ENCODE measurements at places on chromosomes 2 and 18. TPM values are rescaled to one million over a fixed set of nuclear protein-coding genes. Genes with fewer than 3 reads are reported as not detected.

DNA sequence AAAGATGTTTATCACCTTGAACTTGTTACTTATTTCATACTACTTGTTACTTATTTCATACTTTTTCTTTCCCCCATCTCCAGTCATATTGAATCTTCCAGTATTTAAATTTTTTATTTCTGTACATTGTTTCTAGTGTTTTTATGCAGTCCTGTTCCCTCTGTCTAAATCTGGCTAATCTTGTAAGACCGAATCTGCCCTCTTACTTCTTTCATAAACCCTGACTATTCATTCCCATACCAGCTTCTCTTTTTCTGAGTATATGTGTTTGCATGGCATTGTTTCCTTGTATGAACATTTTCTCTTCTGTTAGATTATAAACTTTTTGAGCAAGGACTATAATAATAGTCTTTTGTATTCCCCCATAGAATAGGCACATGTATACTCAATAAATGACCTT is 131.7 kb downstream of the TAF4B start:
- H3K36me3 ChIP-seq = no peaks in the 10 kb centered on the region
- no peak overlapping the region for H3K27ac ChIP-seq
- no peak overlapping the region for H3K4me3 ChIP-seq
- DNase-seq = no peak
- H3K27me3 ChIP-seq = no peaks in the 10 kb centered on the region
- no peaks in the 10 kb centered on the region for H3K4me1 ChIP-seq

- DNase-seq = no peak
- no peaks in the 10 kb centered on the region for H3K4me1 ChIP-seq
- peaks cover 3% of the 10 kb centered on the region for H3K27me3 ChIP-seq
- H3K36me3 ChIP-seq = no peaks in the 10 kb centered on the region
- no peak overlapping the region for H3K4me3 ChIP-seq
These were observed 11.1 kb upstream of the ALPG start for GRCh38 chr2:232395586-232395985.

- no peaks in the 10 kb centered on the region for H3K36me3 ChIP-seq
- no peak for DNase-seq
- no peak overlapping the region for H3K27ac ChIP-seq
- no peak overlapping the region for H3K4me3 ChIP-seq
These were observed 430.6 kb upstream of the VRK2 start for GRCh38 chr2:57615855-57616556.

DNA sequence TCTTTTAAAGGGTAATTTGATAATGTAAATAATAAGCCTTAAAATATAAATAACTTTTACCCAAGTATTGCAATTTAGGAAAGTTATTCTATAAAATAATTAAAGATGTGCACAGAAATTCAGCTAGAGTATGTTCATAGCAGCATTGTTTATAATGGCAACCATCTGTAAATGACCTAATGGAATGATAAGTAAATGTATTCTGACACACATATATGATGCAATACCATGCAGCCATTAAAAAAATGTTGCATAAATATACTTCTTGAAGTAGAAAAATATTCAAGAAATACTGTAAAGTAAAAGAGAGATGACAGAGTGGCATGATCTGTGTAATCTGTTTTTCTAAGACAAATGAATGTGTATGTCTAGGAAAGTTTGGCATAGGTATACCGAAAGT is 545.7 kb downstream of the ZEB2 start:
- no peak overlapping the region for H3K4me3 ChIP-seq
- no peak overlapping the region for H3K27ac ChIP-seq
- no peaks in the 10 kb centered on the region for H3K27me3 ChIP-seq
- DNase-seq = no peak

Gene KCNF1
- total RNA-seq = 0.09 TPM

- no peak for DNase-seq
- H3K4me1 ChIP-seq = no peaks in the 10 kb centered on the region
- H3K27me3 ChIP-seq = peaks cover 3% of the 10 kb centered on the region
- no peak overlapping the region for H3K4me3 ChIP-seq
- H3K27ac ChIP-seq = no peak overlapping the region
- no peaks in the 10 kb centered on the region for H3K36me3 ChIP-seq
These were observed 474.6 kb downstream of the EPHA4 start for GRCh38 chr2:221097568-221097915.

Gene SLC5A7
- total RNA-seq = not detected

Gene EN1
- total RNA-seq = not detected

GRCh38 chr2:74554820-74555531 is 456 bp downstream of the DOK1 start:
- peak overlapping the region; percentile 53 for H3K27ac ChIP-seq
- DNase-seq = peak; percentile 56
- no peaks in the 10 kb centered on the region for H3K27me3 ChIP-seq
- peak overlapping the region; percentile 62 for H3K4me3 ChIP-seq

DNA sequence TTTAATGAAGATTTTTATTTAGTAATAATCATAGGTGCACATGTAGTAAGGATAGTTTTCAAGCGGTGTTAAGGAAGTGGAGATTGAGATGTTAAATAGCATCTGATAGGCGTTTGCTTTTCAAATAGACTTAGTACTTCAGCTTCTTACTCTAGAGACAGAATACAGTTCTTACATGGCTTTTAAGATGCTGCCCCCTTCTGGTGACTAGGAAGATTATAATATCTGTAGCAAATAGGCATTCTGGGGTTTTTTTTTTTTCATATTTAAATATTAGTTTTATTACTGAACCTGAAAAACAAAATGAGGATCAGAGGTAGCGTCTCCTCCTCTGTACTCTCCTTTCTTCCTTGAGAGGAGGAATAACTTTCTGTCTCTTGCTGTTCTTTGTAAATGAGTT is 100.2 kb downstream of the AGAP1 start:
- no peaks in the 10 kb centered on the region for H3K36me3 ChIP-seq
- H3K27me3 ChIP-seq = no peaks in the 10 kb centered on the region
- no peak for DNase-seq
- no peak overlapping the region for H3K27ac ChIP-seq

DNA sequence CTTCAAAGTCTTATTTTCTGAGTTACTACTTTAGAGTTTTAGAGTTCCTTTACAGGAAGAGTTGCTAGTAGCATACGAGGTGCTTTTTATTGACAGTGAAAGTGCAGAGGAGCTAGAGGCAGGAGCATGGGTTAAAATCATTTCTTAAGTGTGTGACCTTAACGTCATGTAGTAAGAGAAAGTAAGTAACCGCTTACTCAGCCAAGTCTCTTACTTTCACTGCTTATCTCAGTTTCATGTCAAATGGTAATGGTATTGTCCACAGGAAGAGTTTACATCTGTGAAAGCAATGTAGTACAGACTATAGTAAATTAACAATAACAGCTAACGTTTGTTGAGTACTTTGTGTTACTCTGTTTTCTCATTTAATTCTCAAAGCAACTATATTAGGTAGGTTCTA is 12.6 kb downstream of the NDUFAF7 start:
- H3K4me1 ChIP-seq = no peaks in the 10 kb centered on the region
- no peak overlapping the region for H3K4me3 ChIP-seq
- DNase-seq = no peak
- H3K36me3 ChIP-seq = peaks cover 43% of the 10 kb centered on the region
- H3K27ac ChIP-seq = no peak overlapping the region

DNA sequence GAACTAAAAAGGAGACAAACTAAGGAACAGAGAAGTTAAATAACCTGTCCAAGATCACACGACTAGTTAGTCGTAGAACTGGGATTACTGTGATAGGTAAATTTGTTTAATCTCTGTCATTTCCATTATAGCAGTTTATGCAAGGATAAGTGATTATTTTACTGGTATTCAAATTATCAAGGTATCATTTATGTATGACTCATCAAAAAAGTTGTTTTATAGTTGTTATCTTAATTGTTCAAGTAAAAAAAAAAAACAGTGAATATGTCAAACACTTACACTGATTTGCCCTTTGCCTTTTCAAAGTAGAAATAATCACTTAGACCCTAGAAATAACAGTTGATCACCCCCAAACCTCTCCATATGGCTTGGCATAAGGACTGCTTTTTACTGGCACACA is 173.6 kb downstream of the RIT2 start:
- H3K27me3 ChIP-seq = no peaks in the 10 kb centered on the region
- H3K4me1 ChIP-seq = no peaks in the 10 kb centered on the region

DNA sequence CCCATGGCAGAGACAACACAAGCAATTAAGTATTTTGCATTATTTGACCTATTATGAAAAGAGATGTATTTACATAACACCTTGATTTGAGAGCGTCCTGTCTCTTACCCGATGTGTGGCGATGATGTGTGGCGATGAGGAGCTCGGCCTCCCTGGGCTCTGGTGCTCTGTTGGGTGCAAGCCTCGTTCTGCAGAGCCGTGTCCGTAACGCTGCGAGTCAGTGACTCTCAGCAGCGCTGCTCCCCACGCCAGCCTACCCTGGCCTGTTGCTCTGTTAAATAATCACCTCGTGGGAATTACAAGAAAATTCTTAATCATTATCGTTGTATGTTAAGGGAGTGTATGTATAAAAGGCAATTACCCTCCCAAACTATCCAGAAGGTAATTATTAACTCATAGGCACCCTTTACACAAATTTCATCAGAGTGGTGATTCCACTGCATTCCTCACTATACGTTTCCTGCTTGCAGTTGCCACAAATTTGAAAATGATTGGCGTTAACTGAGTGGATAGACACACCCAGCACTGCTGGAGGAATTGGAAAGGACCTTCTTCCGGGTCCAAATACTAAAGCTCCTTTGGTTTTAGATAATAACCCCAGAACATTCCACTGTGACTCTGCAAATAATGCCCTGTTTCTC is 52.0 kb upstream of the NFATC1 start:
- no peak overlapping the region for H3K4me3 ChIP-seq
- H3K27me3 ChIP-seq = no peaks in the 10 kb centered on the region
- H3K4me1 ChIP-seq = peaks cover 4% of the 10 kb centered on the region
- no peak overlapping the region for H3K27ac ChIP-seq
- peaks cover 38% of the 10 kb centered on the region for H3K36me3 ChIP-seq

GRCh38 chr2:167607731-167608130 is 639.7 kb downstream of the STK39 start:
- no peak for DNase-seq
- H3K27ac ChIP-seq = no peak overlapping the region
- no peaks in the 10 kb centered on the region for H3K27me3 ChIP-seq
- no peaks in the 10 kb centered on the region for H3K4me1 ChIP-seq

GRCh38 chr18:7696780-7697179 is 129.7 kb downstream of the PTPRM start:
- H3K36me3 ChIP-seq = no peaks in the 10 kb centered on the region
- H3K27ac ChIP-seq = no peak overlapping the region
- no peaks in the 10 kb centered on the region for H3K27me3 ChIP-seq
- DNase-seq = no peak

Gene KIAA2012
- total RNA-seq = under 0.01 TPM

DNA sequence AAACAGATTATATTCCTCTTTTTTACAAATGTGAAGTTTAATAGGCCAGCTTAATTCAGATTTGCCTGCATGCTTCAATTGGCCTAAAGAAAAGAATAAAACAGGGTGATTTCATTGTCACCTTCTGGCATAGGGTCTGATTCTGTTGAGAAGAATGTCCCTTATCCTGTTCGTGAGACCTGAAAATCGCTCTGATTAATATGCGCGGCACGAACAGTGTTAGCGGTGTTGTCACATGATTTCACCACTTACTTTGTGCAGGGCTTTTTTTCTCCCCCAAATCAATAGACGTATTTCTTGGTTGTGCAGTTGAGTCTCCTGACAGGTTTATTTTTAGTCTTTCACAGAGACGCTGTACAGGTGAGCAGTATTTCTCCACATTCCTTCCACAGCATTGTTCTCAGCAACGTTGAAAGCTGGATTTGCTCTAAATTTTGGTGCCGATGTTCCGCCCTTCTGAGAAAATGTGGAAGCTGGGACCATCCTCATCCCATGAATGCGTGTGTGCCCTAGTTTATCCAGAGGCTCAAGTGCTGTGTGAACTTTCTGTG is 81.9 kb downstream of the ITGB1BP1 start:
- H3K27ac ChIP-seq = no peak overlapping the region
- no peaks in the 10 kb centered on the region for H3K27me3 ChIP-seq
- no peaks in the 10 kb centered on the region for H3K36me3 ChIP-seq

GRCh38 chr2:19102696-19103423 is 255.6 kb downstream of the OSR1 start:
- no peaks in the 10 kb centered on the region for H3K4me1 ChIP-seq
- H3K27ac ChIP-seq = no peak overlapping the region
- no peak overlapping the region for H3K4me3 ChIP-seq
- no peaks in the 10 kb centered on the region for H3K36me3 ChIP-seq
- no peak for DNase-seq

DNA sequence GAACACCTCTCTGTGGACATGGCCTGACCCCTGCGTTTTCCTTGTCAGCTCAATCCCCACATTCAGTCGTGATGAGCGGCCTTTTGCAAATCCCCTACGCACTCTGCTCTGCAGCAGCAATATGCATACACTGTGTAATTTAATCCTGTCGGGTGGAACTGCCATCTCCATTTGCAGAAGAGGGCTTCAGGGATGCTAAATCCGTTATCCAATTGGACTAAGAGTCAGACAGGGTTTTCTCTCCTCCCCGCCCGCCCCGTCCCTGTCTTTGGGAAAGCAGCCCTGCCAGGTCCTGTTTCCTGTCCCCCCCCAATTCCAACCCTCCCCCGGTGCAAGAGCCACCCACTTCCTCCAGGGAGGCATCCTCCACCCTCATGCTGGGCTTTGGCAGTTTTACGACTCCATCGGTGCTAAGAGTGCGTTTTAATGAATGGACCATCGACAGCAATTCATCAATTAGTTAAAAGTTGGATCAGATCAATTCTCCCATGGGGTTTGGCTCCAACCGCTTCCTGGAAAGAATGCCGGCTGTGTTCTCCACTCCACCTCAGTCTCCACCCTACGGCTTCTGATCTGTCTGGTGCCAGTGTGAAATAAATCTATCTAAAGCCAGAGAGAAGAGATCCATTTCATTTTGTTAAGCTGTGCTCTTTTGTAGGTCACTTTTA is 53.5 kb upstream of the ASAP2 start:
- no peak overlapping the region for H3K27ac ChIP-seq
- no peaks in the 10 kb centered on the region for H3K36me3 ChIP-seq
- DNase-seq = no peak
- H3K27me3 ChIP-seq = no peaks in the 10 kb centered on the region
